Smooth muscle cell of trachea (primary cell): ENCODE measurements at places on chromosomes 11 and 22. TPM values are rescaled to one million over a fixed set of nuclear protein-coding genes. Genes with fewer than 3 reads are reported as not detected.

ABTB2 gene
- total RNA-seq = 4.5 and 9.6 TPM in 2 replicates

PIWIL4 gene
- total RNA-seq = 4.1 and 4.5 TPM in 2 replicates

ANO1 gene
- 0.83 TPM in 1 of 2 replicates, not detected in the other for total RNA-seq

APOA1 gene
- total RNA-seq = 0.33 TPM in 1 of 2 replicates, not detected in the other

SLC7A4 gene
- total RNA-seq = 2.0 TPM in 1 of 2 replicates, not detected in the other

JHY gene
- total RNA-seq = 1.3 and 1.7 TPM in 2 replicates

ADAMTS8 gene
- total RNA-seq = 0.87 and 8.9 TPM in 2 replicates

GVQW3 gene
- 1.8 and 3.8 TPM in 2 replicates for total RNA-seq

DMC1 gene
- total RNA-seq = 2.8 and 15.3 TPM in 2 replicates

LMO2 gene
- total RNA-seq = not detected in 2 replicates

TEF gene
- 9.5 and 21.8 TPM in 2 replicates for total RNA-seq

RASD2 gene
- under 0.01 and 0.17 TPM in 2 replicates for total RNA-seq

LRRN4CL gene
- total RNA-seq = 68.9 and 89.6 TPM in 2 replicates

SLC6A5 gene
- total RNA-seq = under 0.01 TPM in 1 of 2 replicates, not detected in the other

OR4D5 gene
- not detected in 2 replicates for total RNA-seq

SYT7 gene
- 12.1 and 22.7 TPM in 2 replicates for total RNA-seq

OR8D4 gene
- total RNA-seq = not detected in 2 replicates

SYT13 gene
- total RNA-seq = not detected in 2 replicates

OR6T1 gene
- total RNA-seq = not detected in 2 replicates

POTEH gene
- total RNA-seq = not detected in 2 replicates

FGF19 gene
- not detected in 2 replicates for total RNA-seq

OR2D2 gene
- 0.29 and 0.50 TPM in 2 replicates for total RNA-seq

PHETA2 gene
- 14.1 and 26.8 TPM in 2 replicates for total RNA-seq

KRTAP5-10 gene
- total RNA-seq = not detected in 2 replicates

LRP5 gene
- total RNA-seq = 18.2 and 30.9 TPM in 2 replicates

TLCD5 gene
- 9.4 and 10.0 TPM in 2 replicates for total RNA-seq

OR52R1 gene
- total RNA-seq = not detected in 2 replicates

OR56A1 gene
- under 0.01 TPM in 1 of 2 replicates, not detected in the other for total RNA-seq

CECR2 gene
- total RNA-seq = not detected in 2 replicates

LMO1 gene
- total RNA-seq = not detected in 2 replicates

CARNS1 gene
- total RNA-seq = 0.15 and 0.66 TPM in 2 replicates

RRP8 gene
- total RNA-seq = 10.0 and 11.9 TPM in 2 replicates

HTR3B gene
- not detected in 2 replicates for total RNA-seq

CENPM gene
- total RNA-seq = 3.5 and 33.3 TPM in 2 replicates

MPEG1 gene
- not detected in 2 replicates for total RNA-seq

SLC5A4 gene
- under 0.01 TPM in 1 of 2 replicates, not detected in the other for total RNA-seq

CHRNA10 gene
- total RNA-seq = 0.29 and 0.50 TPM in 2 replicates

PIK3IP1 gene
- 37.1 and 55.1 TPM in 2 replicates for total RNA-seq
